Activated CD4-positive, alpha-beta T cell treated with anti-CD3 and anti-CD28 coated beads, Interleukin-2, amount 50 U/mL, for 24 hours (primary cell): ENCODE measurements at places on chromosomes 4 and X.
A peak's percentile ranks its signal among the peaks of the same experiment; 100 is the strongest.

- no peak for DNase-seq
Measured at GRCh38 chr4:75189711-75190335, 256.9 kb downstream of the PARM1 start.

DNA sequence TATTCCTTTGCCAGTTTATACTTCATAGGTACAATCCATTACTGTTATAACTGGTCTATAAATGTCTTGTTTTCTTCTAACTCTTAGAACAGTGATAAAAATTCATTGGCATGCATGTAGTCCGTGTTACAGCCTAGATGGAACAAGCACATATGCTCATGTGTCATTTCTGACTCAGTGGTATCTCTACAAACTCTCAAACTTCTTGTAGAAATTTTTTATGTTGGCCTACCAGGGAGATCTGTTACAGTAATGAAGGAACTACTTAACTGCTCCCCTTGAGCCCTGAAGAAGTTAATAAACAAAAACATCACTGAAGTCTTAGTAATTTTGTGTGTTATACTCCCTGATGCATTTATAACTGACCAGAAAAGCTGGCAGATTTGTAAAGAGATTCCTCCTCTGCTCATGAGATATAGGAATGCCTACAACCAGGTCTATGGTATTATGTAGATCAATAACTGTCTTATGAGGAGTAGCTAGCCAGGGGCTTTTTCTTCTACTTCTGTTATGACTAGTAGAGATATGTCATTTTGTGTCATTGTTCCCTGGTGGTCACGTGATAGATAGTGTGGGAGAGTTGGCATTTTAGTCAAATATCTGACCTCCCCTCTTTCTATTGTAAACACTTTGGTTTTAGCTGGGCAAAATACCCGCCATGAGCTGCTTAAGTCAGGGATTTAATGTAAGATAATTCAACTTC lies 53.7 kb upstream of the FAAH2 start:
- no peak for DNase-seq

DNA sequence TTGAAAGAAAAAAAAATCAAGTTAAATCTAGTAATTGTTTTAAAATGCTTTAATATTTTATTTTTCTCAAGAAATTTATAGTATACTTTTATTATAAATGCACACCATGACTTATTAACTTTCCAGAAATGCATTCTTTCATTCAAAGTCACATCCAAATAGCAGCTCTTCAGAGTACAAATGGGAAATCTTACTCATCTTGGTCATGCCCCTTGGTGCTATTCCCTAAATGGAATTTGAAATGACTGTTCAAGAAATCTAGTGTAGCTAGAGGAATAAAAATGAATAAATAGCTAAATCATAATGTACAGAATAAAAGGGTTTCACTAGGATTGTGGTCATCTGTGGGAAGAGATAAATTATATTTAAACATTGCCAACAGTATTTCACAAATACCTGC lies 1139.7 kb downstream of the PCDH18 start:
- DNase-seq: no peak

GRCh38 chr4:37008199-37008598 lies 236.3 kb upstream of the NWD2 start:
- DNase-seq: no peak

DNA sequence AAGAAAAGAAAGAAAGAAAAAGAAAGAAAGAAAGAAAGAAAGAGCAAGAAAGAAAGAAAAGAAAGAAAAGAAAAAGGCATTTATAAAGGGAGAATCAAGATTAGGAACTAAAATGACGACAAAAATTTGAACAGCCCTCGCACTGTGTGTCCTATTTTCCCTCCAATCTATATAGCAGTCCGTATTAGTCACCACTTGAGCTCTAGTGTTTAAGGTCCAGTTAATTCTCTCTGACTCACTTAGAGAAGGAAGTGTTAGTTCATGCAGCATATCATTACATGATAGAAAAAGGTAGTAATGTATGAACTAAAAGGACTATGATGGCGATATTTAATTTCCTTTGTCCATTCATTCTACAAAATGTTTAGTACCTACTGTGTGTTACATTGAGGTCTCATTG lies 122.7 kb downstream of the CBLL2 start:
- no peak for DNase-seq

- no peak for DNase-seq
Measured at GRCh38 chr4:15692602-15693001, 10.3 kb upstream of the BST1 start.

GRCh38 chr4:141121768-141122454 lies 11.4 kb downstream of the RNF150 start:
- no peak for DNase-seq

DNA sequence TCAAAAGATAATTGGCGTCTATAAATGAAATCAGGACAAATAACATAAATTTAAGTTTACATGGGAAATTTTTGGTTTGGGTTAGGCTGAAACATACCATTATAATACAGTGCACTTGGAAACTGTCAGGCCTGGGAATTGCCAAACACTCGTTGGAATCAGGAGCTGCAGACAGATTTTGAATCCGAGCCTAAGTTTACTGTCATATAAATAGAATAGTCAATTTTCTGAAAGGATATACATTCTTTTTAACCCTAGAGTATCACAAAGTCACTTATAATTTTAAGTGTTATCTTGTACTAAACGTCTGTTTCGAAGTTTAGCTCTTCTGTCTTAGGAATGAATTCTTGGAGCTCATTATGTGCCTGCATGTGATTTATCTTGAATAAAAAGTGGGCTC lies 234.1 kb downstream of the VEGFC start:
- DNase-seq: no peak

DNA sequence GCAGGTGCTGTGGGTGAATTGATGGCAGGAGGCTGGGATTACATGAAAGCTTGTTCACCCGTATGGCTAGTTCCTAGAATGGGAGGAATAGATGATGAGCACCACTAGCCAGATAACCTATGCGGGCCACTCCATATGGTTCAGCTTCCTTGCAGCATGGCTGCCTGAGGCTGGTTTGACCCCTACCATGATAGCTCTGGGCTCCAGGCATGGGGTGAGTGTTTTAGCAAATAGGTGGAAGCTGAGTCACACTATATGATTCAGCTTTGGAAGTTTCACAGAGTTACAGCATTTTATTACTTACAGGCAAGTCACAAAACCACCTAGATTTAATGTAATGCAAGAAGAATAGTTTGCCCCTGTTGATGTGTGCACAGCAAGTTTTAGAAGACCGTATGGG lies 603.2 kb downstream of the STIM2 start:
- no peak for DNase-seq

DNA sequence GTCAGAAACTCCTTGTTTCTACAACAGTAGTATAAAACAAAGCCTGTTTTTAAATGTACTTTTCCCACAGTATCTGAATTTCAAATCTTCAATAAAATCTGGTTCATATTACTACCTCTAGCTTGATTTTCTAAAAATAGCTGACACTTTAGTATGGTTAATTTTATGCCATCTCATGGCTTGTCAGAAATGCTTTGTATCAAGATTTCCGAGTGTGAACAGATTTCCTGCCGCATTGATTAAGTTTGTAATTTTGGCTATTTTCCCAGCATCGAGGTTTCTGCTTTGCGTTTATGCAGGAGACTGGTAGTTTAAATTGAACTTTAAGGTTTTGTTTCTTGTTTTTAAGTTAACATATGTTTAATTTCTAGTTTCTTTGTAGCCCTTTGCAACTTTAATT lies 44.2 kb downstream of the CLCN3 start:
- no peak for DNase-seq

- DNase-seq: no peak
Measured at GRCh38 chr4:30821859-30822612, 101.9 kb downstream of the PCDH7 start.

DNA sequence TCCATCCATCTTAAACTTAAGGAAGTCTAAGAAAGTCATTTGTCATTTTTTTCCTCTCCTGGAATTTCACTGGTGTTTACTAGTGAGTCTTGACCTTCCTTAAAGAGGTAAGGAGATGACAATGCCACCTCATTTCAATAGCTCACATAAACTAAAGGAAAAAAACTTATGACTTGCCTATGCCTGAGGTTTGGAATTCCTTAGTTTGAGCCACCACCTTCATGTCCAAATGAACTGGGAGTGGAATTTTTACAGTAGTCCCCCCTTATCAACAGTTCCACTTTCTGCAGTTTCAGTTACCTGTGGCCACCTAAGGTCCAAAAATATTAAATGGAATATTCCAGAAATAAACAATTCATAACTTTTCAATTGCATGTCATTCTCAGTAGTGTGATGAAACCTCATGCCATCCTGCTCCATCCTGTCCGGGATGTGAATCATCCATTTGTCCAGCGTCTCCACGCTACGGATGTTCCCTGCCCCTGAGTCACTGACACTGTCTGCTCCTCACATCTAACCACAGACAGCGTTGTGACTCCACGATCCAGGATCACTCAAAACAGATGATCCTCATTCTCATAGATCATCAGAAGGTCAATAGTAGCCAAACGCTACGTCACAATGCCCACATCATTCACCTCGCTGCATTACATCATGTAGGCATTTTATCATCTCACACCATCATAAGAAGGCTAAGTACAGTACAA lies 177.4 kb downstream of the SH3KBP1 start:
- no peak for DNase-seq

DNA sequence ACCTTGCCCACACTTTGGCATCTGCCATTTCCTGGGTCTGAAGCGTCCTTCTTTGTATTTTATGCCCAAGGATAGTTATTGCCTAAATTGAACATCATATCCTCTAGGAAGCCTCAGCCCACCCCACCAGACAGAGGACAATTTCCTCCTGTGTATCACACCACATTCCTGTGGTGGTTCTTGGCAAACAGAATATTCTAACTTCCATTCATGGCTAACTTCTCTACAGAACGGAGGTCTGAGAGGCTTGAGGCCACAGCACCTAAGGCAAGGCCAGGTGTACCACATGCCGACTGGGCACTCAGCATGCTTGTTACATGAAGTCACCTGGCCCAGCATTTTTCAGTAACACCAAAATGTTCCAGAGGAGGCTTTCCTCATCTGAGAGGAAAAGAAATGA lies 42.4 kb downstream of the CD99L2 start:
- no peak for DNase-seq

DNA sequence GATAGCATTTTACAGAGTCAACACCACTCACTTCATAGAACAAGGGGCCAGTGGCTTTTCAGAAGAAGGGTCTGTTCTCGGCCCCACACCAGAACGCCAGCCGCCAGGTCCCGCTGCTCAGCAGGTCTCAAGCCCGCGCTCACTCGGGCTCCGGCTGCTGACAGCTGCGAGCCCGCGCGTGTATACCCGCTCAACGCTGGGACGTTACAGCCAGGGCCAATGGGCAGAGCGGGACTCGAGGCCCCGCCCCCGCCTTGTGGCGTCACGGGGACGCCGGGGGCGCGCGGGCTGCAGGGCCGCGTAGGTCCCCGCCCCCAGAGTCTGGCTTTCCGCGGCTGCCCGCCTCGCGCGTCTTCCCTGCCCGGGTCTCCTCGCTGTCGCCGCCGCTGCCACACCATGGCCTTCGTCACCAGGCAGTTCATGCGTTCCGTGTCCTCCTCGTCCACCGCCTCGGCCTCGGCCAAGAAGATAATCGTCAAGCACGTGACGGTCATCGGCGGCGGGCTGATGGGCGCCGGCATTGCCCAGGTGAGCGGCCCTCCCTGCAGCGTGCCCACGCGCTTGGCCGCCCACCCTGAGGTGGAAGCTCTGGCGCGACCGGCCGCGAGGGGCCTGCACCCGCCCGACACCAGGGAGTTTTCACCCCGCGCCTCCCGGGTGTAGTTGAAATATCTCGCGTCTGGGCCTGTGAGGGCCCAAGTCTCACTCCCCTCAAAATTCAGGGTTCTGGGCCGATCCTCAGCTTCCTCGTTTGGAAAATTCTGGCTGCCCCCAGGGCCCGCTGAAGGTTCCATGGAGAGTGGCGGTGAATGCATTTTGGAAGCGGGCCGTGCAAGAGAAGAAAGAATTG lies at the start of gene HADH:
Gene HADH, plus strand, starts transcription at position 353 of the 850 bp plus-strand sequence. Its CDS starts 44 bp downstream, at position 397.
- DNase-seq: peak; percentile 89

DNA sequence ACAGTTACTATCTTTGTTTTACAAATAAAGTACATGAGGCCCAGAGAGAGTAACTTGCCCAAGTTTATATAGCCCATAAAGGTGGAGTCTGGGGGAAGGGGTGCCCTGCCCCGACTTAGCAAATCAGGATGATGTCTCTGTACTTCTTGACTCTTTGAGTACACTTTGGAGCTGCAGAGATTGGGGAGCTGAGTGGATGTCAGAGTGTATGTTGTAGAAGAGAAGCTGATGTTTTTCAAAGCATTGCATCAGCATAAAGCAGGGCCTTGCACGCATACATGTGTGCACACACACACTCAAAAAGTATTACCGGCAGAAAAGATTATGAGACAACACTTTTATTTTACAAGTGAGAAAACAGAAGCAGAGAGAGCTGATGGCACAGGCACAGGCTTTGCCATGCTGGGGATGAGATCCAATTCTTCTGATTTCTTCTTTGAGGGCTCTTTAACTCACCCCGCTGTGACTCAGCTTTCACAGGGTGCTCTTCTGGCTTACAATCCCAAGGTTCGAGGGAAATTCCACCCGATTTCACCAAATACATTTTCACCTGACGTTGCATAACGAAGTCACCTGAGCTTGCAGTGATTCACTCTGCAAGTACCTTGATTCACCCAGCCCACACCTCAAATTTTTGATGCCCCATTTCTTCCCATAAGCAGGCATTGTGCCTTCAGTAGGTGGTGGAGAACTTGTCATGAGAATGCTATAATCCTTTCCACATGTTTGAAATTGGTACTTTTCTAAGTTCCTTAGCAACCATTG lies 292.8 kb upstream of the BOD1L1 start:
- DNase-seq: no peak

GRCh38 chr4:152892974-152893373 lies 43.1 kb upstream of the FHDC1 start:
- DNase-seq: no peak

DNA sequence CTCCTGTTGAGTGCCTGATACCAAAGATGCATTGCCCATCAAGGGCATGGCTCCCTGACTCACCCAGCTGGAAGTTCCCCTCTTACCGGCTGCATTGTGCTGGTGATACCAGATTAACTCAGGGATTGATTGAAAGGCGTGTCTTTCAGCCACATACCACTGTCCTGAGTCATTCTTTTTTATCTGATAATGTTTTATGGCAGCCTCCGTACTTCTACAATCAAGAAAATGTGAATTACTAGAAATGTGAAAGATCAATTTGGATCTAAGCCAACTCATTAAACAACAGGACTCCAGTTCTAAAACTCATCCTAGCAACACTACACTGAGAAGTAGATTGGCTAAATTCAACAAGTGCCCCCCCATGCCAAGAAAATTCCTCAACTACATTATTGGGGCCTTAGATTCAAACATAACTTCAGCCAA lies 40.0 kb downstream of the TXK start:
- DNase-seq: no peak

DNA sequence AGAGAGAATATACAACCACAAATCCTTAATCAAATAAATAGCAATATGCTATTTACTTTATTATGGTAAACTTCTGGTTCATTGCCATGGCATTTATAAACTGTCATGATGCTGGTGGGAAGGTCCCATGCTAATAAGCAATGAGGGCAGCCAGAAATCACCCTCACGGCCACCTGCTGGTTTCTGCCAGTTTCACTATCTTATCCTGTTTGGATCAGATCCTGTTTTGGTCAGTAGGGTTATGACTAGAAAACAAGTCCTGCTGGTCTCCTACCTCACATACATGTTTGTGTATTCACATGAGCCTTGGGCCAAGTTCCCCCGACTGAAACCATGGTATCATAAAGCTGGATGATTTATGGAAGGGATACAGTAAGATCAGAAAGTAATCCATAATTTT lies 28.1 kb downstream of the XAGE5 start:
- no peak for DNase-seq

- no peak for DNase-seq
Measured at GRCh38 chrX:110561034-110561433, 202.4 kb downstream of the RTL9 start.
